ENCODE measurements at places on chromosomes 6 and 20.

- peak; percentile 46 for DNase-seq
These were observed 5.6 kb downstream of the CYP24A1 start for GRCh38 chr20:54167909-54168872.

DNA sequence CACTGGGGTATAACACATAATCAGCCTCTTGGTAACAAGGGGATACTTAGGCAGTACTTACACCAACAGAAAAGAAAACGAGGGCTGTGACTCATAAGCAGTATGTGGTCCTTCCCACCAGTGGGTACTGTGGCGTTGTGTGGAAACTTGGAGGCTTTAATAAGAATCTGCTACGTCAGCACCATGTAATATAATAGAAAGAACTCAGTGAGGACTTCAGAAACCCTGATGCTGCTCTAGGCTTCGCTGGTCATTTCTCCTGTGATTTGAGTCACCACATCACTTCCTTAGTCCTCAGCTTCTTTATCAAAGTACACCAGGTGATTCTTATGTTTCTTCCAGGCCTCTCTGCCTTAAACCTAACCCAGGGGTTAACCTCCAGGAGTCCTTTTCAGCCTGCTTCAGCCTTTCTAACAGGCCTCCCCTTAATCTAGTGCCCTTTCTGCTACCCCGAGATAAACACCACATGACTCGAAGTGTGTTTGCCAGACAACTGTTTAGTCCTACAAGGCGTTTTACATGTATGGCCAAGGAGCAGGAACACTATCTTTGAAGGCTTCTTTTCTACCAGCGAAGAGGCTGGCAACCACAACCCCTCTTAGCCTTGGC lies 68.5 kb downstream of the FYN start:
- DNase-seq = peak; percentile 97

DNA sequence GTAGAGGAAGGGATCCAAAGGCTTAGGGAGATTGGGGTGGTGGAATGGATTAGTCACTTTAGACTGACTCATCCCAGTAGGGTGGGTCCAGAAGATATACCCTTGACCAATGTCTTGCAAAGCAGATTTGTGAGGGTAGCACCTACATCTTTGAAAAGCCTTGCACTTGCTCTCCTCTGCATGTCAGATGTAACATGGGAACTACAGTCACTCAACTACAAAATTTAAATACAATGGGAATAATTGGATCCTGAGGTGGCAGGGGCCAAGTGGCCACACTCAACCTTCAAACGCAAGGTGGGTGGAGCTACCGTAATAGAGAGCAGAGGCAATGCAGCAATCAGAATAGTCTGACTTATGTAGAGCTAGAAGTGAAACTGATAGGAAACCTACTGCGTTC lies 71.2 kb downstream of the ME1 start:
- DNase-seq = no peak

DNA sequence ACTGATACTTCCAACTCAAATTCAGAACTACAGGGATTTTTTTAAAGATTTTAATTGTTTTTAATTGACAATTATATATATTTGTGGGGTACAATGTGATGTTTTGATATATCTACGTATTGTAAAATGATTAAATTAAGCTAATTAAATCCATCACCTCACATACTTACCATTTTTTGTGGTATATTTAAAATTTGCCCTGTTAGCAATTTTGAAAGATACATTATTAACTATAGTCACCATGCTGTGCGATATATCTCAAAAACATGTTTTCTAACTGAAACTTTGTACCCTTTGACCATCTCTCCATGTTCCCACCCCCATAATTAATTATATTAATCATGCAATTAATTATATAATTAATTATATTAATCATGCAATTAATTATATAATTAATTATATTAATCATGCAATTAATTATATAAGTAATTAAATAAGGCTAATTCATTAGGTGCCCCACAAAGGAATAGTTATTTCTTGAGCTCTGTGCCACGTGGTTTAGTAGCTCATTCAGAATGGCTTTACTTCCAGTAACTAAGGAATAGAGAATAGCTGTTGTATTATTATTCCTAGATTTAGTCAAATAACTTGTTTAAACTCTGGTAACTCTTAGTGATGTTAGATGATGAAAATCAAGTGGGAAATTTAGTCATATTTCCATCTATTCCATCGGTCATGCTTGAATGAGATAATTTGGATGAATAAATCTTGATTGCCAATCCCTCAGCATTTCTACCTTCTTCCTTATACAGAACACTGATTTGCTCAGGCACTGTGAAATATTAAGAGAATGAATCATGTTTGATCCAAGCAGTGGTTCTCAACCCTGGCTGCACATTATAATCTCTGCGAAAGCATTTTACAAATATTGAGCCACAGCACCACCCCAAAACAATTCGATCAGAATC lies 25.1 kb downstream of the LOC128125822 start:
- peak; percentile 44 for DNase-seq

GRCh38 chr6:2743280-2744208 lies 7.2 kb downstream of the MYLK4 start:
- no peak for DNase-seq

- DNase-seq = peak; percentile 54
These were observed 28.1 kb downstream of the TFAP2B start for GRCh38 chr6:50846852-50847155.

GRCh38 chr6:11357285-11357684 lies 124.8 kb upstream of the NEDD9 start:
- DNase-seq = no peak

DNA sequence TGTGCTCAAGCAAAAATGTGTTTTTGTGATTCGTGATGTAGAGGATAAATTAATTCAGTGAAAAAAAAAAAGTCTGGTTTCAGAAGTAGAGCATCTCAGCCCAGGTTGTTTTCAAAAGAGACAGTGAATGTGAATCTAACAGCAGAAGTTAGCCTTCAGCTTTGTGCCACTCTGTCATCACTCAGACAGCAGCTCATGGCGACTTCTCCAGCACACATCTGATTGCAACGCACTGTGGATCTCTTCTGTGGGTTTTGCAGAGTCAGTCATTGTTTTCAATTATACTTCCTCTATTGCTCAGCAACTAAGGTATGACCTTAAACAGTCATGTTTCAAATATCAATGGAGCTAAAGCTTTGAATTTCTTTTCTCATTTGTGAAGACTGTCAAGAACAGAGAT lies 335.5 kb upstream of the POU3F2 start:
- no peak for DNase-seq

DNA sequence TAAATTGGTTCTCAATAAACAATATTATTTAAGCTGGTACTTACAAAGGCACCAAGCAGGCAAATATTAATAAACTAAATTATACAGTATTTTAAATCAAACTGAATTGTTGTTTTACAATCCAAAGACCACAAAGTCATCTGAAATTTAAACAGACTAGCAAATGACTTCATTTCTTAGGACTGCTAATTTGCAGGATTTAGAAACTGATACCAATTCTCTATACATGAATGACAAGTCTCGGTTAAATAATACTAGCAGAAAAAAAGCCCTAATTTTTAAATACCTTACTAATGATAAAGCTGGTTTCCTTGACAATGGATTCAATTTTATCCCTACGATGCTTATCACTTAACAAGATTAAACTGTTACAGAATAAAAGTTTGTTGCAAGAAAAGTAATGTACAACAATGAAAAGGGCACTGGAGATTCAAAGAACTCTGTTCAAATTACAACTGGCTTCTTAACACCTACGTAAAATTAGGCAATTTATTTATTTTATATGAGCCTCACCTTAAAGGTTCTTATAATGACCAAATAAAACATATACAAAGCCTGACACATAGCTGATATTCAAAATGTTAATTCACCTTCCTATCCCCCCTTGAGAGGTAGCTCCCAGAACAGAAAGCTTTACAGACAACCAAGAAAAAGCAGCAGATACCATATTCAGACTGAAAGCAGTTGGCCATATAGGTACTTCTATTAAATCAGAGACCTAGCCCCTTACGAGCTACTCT lies 33.1 kb downstream of the HBS1L start:
- no peak for DNase-seq

DNA sequence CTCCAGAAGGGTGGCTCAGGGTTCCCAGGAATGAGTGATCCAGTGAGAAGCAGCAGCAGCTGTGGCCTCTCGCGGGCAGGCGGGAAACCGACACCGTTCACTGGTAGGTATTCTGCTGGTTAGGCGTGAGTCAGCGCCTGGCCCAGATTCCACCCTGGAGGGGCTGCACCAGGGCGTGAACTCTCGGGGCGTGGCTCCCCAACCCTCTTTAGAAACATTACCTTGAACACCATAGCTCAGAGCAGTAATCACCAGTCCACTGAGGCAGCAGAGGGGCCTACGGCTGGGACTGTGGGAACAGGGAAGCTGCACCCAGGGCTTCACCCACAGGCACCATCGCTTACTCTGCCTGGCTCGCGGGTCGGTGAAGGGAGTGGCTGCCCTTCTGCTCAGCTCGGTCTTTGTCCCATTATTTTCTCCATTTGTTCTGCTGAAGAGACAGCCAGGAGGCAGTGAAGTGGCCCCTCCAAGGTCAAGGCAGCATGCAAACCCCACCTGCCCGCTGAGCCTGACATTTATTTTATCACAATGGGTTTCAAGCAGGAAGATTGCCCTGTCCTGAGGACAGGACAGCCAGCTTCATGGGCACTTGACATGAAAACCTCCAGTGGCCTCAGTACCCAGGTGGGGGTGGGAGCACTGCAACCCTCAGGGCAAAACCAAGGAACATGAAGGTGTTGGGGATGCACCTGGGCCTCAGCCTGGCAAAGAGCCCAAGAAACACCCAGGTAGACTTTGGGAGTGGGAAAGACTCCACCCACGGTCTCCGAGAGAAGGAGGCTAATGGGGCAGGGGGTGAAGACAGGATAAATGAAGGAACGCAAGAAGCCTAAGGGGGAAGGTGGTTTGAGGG lies 51.0 kb upstream of the CD93 start:
- DNase-seq = no peak

GRCh38 chr6:73017476-73017875 lies 207.8 kb downstream of the KHDC1L start:
- DNase-seq = no peak

DNA sequence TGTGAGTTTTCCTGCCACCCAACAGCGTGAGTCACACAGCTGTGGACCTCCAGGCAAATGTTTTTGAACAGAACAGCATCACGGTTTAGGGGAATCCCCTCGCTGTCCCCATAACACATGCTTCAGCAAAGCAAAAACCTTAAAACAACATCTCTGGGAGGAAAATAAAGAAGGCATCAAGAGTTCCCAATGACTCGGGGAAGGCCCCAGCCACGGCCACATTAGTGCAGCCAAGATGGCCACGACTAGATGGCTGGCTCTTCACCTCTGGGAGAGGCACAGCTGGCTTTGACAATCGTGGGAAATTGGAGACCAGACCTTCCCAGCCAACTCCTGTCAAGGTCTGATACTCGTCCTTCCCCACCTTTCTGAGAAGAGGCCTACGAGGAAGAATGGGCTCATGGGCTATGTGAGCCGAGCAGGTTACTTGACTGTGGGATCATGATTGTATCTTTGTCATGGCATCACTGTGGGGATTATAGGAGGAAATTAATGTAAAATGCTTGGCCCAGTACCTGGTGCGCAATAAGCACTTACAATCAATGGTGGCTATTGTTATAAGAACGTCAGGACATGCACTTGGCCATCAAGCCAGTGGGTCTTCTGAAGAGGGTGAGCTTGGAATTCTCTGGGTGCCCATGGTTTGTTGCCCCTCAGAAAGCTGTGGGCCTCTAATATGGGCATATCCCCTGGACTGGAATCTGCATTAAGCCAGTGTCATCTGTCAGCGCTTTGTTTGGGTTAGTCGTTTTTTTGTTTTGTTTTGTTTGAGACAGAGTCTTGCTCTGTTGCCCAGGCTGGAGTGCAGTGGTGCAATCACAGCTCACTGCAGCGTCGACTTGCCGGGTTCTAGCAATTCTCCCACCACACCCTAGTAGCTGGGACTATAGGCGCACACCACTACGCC lies 43.6 kb downstream of the FGD2 start:
- DNase-seq = peak; percentile 93

- DNase-seq = no peak
These were observed 116.9 kb downstream of the GMPR start for GRCh38 chr6:16355238-16355637.

DNA sequence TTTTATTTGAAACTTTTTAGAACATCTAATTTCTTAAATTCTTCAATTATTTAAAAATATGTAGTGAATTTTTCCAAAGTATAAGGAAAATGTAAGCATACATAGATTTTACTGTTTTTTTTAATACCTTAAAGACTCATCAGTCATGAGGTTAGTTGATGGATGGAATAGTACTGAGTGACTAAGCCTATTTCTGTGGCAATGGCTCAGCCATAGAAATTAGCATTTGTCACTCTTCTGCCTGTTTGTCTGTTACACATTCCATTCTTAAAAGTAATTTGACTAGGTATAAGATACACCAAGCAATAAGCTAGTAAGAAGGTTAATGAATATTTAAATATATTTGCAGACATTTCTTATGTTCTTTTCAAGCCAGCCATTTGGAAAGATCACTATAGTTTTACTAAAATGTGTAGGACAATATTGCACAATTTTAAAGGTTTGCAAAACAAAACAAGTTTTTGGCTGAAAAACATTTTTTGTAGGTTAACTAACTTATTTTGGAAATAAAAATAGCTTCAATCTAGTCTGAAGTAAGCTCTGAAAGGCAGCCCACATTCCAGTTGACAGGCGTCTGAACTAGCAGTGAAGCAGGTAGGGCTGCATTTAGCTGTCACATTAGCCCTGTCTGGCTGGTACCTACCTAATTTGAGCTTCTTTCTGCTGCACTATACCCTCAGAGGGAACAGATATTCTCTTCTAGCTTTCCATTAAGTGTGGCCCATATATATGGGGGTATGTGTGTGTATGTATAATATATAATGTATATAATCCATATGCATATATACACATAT lies 385.7 kb downstream of the GRIK2 start:
- DNase-seq = peak; percentile 61

GRCh38 chr6:63418741-63419140 lies 99.0 kb upstream of the LGSN start:
- no peak for DNase-seq

- DNase-seq = peak; percentile 45
These were observed 133.1 kb upstream of the FOXA2 start for GRCh38 chr20:22717466-22717865.

DNA sequence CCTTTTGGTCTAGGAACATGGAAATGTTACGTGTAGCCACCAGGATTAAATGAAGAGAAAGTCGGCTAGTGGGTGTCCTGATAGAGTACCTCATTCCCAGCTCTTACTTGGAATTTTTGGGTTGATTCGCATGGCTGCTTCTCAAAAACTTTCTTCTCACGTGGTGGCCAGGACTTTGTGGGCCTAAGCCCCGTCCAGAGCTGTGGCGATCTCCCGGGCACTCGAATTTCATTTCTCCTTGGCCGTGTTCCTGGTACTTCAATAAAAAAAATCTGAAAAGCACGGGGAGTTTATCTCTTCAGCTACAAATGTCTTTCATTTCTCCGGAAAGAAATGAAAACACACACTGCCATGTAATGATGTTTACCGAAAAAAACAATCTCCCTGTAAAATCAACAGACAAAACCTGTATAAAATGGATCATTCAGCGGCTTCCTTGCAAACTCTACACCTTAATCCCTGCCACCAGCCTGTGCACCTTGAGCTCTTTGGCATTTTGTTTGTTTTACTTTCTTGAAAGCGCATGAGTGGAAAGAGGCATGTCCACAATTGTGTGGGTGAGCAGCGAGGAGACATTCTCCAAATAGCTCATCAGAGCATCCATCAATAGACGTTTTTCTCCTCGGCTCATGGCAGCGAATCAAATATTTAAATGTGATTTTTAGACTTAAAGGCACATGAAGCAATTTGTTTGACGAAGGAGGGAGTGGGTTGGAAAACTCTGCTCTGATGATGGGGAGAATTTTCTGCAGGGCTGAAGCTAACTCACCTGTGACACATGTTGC lies 173.1 kb downstream of the TFAP2C start:
- peak; percentile 61 for DNase-seq

- DNase-seq = no peak
These were observed 559.4 kb upstream of the AGPAT4 start for GRCh38 chr6:161833099-161833860.

Data from iris pigment epithelial cell (primary cell).